Neuronal stem cell (in vitro differentiated cells): ENCODE measurements at places on chromosomes 3 and 15.

- DNase-seq = no peak
Measured at GRCh38 chr3:4664412-4664811, 171.3 kb downstream of the ITPR1 start.

DNA sequence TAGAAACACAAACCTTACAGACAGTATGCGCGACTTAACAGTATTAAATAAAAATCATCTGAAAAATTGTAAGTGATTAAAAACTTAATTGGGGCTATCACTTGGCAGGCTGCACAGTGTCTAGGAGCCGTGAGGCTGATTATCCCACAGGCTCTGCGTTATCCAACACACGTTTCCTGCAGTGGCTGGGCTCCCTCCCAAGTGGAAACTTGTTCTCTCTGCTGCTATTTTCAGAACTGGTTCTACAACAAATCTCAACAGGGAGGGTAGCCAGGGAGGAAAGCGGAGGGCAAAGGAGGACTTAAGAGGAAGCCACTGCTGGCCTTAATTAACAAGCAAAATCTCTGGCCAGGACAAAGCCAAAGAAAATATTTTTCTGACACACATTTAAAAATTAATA, 555.2 kb downstream of the MAGI1 start:
- no peak for DNase-seq

DNA sequence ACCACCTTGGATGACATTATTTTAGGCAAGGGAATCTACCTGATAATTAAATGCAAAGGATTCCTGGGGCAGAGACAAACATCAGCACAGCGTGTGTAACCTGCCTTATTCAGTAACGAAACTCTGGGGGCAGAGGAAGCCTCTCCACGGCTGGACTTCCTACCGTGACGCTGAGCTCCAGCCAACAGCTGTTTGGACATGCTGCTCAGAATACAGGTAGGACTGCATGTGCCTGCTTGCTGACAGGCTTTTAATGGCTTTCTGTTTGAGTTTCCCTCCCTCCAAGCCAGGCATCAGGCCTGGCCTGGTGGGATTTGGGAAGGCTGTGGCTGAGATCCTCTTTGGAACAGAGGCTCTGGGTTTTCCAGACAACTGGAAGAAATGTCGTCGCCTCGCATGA, 150.6 kb downstream of the ADAMTS17 start:
- DNase-seq = no peak

- DNase-seq = no peak
Measured at GRCh38 chr15:53716909-53717876, 42.3 kb downstream of the WDR72 start.

- DNase-seq = no peak
Measured at GRCh38 chr3:16300307-16300706, 35.3 kb downstream of the OXNAD1 start.

DNA sequence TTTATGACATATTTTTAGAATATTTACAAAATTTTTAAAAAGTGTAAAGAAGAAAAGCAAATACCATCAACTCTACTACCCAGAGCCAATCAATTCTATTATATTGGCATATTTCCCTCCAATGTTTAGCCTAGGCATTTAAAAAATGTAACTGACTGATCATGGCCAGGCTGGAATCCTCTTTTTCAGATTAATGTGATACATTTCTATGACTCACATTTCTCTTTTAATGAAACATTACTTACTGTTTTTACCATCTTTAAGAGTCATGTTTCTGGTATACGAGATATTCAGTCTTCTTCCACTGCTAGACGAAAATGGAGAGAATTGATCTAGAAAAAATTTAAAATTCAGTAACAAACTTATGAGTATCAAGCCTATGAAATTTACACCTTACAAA, 53.4 kb upstream of the DCUN1D1 start:
- DNase-seq = no peak

- no peak for DNase-seq
Measured at GRCh38 chr3:113273604-113274378, 62.4 kb downstream of the BOC start.

DNA sequence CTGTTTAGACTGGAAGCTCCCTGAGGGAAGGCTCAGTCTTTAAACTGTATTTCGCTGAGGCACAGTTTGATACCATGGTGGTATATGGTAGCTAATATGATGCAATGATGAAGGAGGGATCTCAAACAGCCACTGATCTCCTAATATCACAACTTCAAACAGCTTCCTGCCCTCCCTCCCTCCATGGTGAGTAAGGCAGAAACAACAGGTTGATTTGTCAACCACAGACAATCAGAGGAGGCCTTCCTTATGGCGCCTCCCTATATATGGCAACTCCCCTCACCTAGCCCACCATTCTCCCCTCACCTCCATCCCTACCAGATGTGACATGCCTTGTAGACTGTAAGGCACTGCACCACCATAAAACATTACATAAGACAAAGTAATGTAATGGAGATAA, 316.5 kb upstream of the ICE2 start:
- DNase-seq = no peak

GRCh38 chr15:93209690-93210445, 120.9 kb upstream of the RGMA start:
- no peak for DNase-seq

DNA sequence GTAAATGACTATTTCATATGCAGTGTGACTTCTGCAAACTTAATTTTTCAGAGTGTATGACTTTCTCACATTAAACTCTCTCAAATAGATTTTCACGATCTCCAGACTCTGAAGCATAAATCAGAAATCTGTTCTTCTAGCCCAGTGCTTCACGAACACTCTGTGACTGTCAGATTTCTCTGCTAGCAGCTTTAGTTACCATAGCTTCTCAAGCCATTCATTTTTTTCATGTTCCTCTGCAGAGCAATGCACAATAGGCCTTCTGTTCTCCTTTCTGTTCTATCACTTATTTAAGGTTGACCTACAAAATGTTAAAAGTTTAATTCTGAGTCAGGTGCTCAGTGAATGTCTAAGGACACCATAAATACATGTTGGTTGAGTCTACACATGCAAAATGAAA, 1102.2 kb downstream of the TUSC7 start:
- no peak for DNase-seq

DNA sequence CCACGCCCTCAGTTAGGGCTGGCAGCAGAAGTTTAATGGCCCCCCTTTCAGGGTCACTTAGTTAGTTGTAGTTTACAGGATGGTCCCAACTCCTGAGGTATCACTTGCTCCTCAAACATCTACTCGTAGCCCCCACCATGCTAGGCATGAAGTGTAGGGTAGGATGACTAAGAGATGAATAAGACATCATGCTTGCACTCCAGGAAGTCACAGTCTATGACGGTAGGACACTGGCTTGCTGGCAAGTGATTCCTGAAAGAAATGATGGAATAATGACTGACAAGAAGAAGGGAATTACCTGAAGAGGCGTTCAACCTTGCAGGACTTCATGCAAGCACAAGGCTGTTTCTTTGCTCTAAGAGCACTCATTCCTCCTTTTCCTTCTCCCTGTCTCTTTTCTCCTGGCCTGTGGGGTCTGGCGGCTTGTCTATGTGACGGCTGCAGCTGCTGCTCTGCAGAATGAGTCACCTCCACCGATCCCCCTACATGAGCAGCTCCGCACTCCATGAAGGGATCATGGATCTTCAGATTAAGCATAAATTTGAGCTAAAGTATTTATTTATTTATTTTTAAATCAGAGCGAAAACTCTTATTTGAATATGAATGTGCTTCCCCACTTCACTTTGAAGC, 82.9 kb upstream of the BOC start:
- DNase-seq = no peak

DNA sequence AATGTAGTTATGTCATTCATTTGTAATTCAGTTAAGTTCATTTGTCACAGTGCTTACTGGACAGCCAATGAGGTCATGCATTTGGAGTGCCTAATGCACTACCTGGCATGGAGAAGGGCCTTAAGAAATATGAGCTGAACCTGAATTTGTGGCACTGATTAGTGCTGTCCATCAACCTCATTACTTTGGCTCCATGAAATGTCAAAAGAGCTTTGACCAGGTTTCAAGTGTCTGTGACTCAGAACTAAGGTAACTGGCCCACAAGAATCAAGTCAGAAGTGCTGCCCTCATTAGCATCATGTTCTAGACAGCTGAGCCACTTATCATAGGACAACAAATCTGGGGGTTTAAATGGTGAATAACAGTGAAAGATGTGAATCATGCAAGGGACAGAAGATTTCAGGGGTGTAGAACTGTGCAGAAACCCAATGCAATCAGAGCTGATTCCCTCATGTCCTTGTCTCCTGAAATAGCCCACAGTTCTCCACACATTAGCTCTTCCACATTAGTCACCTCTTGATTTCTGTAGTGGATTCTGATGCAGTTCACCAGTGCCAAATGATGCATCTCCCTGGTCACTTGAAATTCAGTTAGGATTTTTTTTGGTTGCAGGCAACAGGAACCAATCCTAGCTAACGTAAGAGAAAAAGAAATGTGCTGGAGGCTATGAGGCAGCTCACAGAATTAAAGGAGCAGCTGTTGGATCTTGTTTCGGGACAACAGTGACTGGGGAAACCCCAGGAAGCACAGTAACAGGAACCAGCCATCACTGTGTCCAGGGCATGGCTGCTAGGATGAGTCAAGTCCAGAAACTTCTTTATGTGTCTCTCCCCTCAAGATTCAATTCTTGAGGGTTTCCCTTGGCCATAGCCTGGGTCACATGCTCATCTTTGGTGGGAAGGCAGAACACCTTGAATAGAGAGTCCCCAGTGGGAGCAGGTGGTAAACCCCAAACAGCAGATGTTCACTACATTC, 38.7 kb downstream of the CHST2 start:
- no peak for DNase-seq

- no peak for DNase-seq
Measured at GRCh38 chr3:177037241-177037640, 160.0 kb downstream of the TBL1XR1 start.

DNA sequence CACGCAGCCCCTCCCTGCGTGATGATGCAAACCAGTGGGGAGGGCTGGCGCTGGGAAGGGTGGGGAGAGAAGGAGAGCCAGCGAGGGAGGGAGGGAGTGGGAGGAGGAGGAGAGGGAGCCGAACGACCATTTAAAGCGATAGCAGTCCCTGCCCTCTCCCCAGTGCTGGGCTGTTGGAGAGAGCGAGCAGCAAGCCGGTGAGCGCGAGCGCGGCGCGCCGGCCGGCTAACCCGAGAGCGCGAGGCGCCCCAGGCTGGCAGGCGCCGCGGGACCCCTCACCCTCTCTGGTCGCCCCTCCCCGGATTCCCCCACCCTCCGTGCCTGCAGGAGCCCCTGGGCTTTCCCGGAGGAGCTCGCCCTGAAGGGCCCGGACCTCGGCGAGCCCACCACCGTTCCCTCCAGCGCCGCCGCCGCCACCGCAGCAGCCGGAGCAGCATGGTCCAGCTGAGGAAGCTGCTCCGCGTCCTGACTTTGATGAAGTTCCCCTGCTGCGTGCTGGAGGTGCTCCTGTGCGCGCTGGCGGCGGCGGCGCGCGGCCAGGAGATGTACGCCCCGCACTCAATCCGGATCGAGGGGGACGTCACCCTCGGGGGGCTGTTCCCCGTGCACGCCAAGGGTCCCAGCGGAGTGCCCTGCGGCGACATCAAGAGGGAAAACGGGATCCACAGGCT, at the start of gene GRM7:
GRM7 (plus strand) TSS at position 162 of the 671 bp plus-strand sequence.
- peak; percentile 58 for DNase-seq

DNA sequence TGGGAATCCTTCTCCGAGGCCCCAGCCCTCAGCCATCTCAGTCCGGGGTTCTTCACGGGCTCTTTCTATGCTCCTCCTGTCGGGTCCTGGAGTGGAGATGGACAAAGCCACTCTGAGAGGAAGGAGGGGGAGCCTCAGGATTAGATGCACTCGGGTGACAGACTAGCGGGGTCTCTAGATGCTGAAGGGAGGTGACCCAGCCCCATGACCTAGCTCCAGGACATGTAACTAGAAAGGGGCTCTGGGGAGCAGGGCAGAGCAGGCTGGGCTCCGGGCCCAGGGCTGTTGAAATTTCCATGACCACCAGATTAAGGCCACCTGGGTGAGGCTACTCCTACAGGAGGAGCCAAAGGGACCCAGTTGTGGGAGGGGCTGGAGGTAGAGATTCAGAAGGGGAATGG, 14.8 kb upstream of the SKIC8 start:
- DNase-seq = no peak

DNA sequence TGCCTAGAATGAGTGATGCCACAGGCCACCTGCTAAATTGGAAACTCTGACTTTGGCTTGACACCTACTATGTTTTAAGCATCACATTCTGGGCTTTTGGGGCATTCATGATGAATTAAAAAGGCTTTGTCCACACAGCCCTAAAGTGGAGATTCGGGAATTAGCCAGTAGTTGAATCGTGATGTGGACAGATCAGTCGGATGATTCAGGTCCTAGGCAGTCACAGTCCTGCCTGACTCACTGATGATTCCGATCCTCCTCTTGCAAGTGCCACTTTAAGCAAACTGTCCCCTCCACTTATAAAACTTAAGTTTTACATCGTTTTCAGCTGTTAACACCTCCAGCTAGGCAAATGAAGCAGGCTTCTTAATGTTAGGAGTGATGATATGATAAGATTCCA, 75.3 kb downstream of the SYNPR start:
- DNase-seq = no peak

GRCh38 chr15:74451861-74452835, 8.8 kb downstream of the UBL7 start:
- no peak for DNase-seq

DNA sequence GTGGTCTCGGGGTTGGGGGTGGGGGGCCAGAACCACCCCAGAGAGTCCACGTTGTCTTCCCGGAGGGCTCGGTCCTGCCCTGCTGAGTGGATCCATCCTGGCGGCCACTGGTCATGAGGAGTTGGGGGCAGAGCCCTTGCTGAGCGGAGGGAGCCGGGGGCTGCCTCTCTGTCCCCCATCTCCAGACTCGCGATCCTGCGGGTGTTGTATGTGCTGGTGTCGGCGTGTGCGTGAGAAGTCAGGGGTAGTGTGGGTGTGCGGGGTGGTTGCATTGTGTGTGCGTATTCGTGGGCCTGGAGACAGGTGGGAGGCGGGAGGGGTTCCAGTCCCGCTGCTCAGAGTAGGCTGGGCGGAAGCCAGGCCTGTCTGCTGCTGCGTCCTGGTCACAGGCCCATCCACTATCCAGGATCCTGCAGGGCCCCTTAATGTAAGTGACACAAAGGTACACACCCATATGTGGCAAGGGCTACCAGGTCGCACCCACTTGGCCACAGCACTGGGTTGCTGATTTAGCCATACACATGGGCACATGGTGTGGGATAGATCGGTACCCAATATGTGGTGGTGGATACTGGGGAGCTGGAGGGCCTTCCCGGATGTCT, 30.7 kb downstream of the NBEAL2 start:
- DNase-seq = no peak

DNA sequence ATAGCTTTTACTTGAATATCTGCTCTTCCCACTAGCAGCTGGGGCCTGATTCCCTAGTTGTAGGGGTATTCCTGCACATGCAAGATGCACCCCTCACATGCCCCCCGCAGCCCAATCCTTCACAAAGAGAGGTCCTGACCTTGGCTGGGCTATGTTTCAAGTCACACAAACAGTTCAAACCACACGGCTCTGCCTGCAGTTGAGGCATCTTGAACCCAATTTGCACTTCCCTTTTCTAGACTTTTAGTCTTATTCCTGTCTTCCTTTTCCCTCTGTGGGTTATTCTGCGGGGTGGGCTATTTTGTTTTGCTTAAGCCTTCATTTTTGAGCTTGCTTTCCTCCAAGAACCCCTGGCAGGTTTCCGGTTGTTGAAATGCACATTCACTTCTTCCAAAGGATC, 13.3 kb upstream of the CCR1 start:
- no peak for DNase-seq
